ENCODE measurements at places on chromosomes 16 and 17.

DNA sequence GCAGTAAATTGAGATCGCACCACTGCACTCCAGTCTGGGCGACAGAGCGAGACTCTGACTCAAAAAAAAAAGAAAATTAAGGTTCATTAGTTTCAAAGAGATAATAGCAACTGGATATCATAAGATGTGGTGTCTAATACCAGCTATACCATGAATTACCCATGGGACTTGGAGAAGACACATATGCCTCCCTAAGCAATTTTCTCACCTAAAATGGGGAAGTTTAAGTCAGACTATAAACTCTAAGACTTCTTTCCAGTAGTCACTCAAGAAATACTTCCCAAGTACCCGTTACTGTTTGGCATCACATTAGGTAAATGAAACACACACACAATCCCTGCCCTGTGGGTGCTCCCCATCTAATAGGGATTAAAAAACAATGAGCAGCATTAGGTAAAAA lies 22.6 kb downstream of the SMURF2 start:
- DNase-seq: no peak

DNA sequence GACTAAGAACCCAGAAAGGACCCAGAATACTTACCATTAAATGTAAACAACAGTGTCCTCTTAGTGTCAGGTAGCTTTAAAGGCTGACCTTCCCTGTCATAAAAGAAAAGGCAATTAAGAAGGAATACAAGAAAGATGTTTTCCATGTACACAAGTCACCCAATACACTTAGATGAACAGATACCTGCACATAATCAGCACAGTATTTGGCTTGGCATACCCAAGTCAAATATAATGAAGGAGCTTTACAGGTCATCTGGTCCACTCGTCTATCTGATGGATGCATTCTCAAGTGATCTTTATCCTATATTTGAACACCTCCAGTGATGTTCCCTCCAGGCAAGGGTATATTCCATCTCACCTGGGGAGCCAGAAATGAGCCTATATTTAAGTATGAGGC lies 11.1 kb upstream of the STRADA start:
- no peak for DNase-seq

DNA sequence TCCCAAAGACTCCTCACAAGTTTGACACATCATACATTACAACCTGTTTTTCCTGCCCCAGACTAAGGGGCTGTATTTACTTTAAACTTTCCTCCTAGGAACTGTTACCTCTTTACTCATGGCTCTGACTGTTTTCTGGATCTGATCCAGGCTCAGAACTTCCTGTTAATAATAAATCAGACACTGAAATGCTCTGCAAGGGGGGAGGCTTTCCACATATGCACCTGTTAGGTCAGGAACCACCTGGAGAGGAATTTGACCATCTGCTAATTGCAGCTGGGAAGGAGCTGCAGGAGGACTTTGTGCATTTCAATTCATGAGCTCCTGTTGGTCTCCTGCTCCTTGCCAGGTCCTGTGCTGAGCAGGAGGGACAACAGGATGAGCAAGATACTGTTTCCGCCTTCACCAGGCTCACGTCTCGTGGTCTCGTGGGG lies 476.9 kb upstream of the CDH5 start:
- DNase-seq: no peak

DNA sequence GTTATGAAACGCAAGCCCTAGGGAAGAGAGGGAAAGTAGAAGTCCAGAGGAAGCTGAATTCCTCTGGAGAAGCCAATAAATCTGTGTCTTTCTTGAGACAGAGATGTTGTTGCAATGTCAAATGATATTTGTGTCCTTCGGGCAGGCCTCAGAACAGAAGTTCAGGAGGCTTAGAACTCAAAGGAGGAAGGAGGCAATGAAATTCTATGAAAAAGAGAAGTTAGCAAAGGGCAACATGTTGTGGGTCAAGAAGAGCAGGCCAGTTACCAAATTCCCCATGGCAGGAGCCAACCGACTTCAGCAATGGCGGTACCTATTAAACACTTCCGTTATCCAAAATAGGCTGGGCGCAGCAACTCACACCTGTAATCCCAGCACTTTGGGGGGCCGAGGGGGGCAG lies 109.0 kb upstream of the DHX40 start:
- DNase-seq: peak; percentile 82

DNA sequence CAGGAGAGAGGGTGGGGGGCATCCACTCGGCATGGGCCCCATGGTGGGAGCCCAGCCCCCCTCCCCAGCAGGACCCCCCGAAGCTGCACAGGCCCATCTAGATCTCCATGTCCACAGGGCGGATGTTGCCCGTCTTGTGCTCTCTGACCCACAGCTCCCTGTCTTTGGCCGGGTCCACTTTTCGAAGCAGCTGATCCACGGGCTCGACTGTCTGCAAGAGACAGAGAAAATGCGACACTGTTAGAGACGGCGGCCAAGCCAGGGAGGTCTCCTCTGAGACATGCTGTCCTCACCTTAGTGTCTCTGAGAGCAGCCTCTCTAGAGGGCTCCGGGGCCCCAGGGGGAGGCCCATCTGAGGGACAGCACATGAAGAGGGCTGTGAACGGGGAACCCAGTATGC lies 12.1 kb upstream of the RCVRN start:
- DNase-seq: no peak

DNA sequence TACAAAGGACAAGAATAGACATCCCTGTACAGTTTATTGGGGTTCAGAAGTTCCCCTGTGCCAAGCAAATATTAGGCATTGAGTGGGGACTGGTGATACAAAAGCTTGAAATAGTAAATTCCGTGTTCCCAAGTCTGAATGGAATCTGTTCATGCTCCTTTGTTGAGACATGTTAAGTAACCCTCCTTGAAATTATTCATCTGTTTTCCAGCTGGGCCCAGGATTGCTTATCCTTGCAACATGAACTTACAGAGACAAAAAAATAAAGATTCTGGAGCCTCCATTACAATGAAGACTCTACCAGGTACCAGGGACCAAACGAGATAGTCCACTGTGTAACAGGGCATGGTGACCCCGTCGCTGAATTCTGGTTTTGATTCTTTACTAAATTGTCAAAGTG lies 6.1 kb upstream of the CCL8 start:
- no peak for DNase-seq

- peak; percentile 4 for DNase-seq
These were observed 45.4 kb upstream of the MEIOC start for GRCh38 chr17:44610871-44611270.

GRCh38 chr16:12784076-12784475 lies 19.6 kb downstream of the CPPED1 start:
- DNase-seq: no peak

- no peak for DNase-seq
These were observed 31.3 kb downstream of the DCUN1D3 start for GRCh38 chr16:20868890-20869289.

DNA sequence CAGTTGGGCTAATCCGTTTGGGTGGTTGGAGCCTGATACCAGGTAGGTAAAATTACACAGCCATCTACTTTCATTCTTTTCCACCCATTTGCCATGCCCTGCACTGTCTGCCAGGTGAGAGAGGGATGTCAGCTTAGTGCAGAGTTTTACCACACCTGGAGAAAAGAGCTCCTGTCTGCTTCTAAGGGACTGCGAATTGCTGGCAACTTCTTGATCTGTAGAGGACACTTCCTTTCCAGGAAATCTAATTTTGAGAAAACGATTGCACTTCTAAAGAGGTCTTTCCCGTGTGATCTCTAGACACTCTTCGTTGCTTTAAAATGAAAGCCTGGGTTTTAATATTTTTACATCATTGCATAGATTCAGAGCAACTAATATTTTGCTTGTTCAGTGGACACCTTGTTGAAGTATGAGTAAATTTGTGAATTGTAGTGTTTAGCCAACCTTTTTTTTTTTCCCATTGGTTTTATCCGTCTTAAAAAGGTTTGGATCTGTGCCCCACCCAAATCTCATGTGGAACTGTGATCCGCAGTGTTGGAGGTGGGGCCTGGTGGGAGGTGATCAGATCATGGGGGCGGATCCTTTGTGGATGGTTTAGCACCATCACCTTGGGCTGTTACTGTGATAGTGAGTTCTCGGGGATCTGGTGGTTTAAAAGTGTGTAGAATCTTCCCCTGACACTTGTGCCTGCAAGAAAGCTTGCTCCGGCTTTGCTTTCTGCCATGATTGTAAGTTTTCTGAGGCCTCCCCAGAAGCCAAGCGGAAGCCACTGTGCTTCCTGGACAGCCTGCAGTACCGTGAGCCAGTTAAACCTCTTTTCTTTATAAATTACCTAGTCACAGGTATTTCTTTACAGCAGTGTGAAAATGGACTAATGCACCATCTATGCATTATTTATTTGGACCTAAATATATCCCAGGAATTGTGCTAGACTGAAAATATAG lies 104.6 kb downstream of the PRKCA start:
- DNase-seq: no peak

DNA sequence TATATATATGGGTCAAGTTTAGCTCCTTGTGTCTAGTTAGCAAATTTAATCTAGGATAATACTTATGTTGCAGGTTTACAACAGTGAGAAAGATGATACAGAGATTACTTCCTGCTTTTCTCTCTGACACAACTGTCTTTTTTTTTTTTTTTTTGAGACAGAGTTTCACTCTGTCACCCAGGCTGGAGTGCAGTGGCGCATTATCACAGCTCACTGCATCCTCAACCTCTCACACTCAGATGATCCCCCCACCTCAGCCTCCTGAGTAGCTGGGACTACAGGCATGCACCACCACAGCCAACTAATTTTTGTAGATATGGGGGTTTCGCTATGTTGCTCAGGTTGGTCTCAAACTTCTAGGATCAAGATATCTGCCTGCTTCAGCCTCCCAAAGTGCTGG lies 706.9 kb upstream of the SOX9 start:
- no peak for DNase-seq

DNA sequence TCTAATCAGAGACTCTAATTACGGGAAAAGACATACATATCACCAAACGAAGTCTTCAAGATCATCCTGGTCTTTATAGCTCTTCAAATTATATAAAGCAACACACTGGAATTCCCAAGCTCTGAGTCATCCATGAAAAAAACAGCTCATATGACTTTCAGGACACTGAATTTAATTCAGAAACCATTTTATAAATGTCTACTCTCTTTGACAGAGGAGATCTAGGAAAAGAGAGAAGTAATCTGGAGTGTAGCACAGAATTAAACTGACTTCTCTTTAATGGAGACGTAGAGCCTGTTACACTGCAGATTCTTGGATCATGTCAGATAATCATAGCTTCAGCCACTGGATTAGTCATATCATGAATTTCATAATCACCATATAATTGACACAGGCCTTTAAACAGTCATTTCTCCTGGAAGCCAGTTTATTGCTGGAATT lies 86.8 kb upstream of the WSB1 start:
- peak; percentile 90 for DNase-seq

GRCh38 chr16:66128371-66128770 lies 238.1 kb upstream of the CDH5 start:
- DNase-seq: no peak

- DNase-seq: no peak
These were observed 12.1 kb downstream of the TBC1D26 start for GRCh38 chr17:15744074-15744676.

- no peak for DNase-seq
These were observed 575.7 kb upstream of the CDH11 start for GRCh38 chr16:65697521-65697920.

GRCh38 chr17:48241131-48241591 lies 133.6 kb downstream of the SNX11 start:
- peak; percentile 73 for DNase-seq

DNA sequence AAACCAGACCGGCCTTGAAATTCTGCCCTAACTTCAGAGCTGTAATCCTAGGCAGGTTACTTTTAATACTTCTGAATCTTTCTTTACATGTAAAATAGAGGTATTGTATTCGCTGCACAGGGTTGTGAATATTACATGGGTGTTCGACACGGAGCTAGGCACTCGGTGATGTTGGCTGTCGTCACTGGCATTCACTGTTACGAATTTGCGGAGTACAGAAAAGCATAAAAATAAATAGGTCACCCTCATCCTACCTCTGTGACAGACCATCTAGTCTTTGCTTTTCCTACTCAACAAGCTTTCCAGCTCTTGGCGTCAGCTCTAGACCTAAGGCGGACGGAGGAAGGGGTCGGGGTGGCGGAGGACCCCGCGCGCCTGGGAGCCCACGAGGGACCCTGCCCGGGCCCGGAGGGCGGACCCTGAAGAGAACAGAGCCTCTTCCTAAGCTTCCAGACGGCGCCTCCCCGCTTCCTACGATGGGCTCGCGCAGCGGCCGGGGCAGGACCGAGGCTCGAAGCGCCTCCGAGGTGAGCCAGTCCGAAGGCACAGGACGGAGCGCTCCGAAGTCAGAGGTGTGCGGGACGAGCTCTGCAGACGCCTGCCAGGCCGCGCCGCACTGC lies 879 bp upstream of the SPG7 start:
- DNase-seq: no peak

DNA sequence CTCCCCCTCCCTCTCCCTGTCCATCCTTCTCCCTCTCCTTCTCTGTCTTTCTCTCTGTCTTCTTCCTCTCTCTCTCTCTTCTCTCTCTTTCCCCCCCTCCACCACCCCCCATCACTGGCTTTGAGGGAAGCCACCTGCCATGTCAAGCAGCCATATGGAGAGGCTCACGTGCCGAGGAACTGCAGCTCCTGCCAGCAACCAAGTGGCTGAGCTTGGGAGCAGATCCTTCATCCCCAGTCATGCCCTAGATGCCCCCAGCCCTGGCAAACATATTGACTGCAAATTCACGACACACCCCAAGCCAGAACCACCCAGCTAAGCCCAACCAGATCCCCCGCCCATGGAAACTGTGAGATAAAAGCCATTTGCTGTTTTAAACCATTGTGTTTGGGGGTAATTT lies 40.9 kb upstream of the RBFOX3 start:
- DNase-seq: no peak

DNA sequence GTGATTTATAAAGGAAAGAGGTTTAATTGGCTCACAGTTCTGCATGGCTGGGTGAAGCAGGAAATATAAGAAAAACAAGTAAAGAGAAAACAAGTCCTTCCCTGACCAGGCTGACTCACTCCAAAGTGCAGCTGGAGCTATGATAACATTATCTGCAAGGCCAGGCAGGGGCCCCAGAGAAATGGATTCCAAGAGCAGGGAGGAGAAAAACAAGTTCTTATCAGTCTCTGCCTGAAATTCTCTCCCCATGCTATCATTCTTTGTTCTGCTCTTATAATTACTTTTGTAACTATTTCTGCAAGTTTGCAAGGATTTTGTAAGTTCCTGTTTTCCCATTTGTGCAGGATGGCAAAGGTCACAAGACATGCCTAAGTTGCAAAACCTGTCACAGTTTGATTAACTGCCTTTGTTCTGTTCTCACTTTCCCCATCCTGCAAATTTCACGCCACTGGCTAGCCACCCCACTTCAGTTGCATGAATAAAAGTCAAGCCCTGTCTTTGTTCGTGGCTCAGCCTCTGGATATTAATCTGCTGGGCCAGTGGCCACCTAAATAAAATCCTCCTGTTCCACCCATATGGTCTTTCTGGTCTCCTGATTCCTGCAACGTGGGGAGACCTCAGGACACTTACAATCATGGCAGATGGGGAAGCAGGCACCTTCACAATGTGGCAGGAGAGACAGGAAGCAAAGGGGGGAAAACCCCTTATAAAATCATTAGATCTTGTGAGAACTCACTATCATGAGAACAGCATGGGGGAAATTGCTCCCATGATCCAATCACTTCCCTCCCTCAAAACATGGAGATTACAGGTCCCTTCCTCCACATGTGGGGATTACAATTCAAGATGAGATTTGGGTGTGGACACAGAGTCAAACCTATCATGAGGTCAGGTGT lies 13.1 kb downstream of the ABCA9 start:
- peak; percentile 92 for DNase-seq
